ENCODE measurements at places on chromosomes 16 and 17. TPM values are rescaled to one million over a fixed set of nuclear protein-coding genes. Genes with fewer than 3 reads are reported as not detected.

- no peaks in the 10 kb centered on the region for H3K4me1 ChIP-seq
- H3K27ac ChIP-seq = no peak overlapping the region
- no peak for DNase-seq
- no peaks in the 10 kb centered on the region for H3K27me3 ChIP-seq
- no peak overlapping the region for H3K4me3 ChIP-seq
Observed at GRCh38 chr17:31175237-31175636, 80.5 kb downstream of the NF1 start.

DNA sequence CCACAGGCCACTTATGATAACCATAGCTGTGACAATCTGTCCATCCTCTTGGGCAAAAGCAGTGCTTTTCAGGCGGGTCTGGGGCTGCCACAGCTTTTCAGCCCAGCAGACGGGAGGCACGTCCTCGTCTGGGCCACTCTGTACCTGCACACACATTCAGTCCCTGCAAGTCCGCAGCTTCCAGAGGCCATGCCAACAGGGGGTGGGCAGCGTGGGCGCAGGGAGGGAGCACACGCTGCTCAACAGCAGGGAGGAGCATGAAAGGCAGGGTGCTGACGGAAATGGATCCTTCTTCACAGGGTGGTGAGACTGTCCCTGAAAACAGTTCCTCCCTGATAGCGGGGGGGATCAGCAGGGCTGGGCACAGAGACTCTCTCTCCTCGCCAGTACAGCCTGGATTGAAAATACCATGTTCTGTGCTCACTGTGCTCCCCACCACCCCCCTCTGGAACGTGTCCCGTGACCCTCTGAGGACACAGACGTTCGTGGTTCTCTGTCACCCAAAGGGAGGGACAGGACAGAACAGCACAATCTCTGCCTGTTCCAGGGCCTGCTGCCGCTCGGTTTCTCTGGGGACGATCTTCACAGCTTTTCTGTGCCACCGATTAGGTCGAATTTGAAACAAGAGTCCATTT lies 41.7 kb downstream of the PEMT start:
- no peaks in the 10 kb centered on the region for H3K27me3 ChIP-seq
- no peaks in the 10 kb centered on the region for H3K36me3 ChIP-seq
- no peak for DNase-seq
- H3K4me3 ChIP-seq = no peak overlapping the region
- H3K27ac ChIP-seq = no peak overlapping the region
- H3K4me1 ChIP-seq = no peaks in the 10 kb centered on the region

DNA sequence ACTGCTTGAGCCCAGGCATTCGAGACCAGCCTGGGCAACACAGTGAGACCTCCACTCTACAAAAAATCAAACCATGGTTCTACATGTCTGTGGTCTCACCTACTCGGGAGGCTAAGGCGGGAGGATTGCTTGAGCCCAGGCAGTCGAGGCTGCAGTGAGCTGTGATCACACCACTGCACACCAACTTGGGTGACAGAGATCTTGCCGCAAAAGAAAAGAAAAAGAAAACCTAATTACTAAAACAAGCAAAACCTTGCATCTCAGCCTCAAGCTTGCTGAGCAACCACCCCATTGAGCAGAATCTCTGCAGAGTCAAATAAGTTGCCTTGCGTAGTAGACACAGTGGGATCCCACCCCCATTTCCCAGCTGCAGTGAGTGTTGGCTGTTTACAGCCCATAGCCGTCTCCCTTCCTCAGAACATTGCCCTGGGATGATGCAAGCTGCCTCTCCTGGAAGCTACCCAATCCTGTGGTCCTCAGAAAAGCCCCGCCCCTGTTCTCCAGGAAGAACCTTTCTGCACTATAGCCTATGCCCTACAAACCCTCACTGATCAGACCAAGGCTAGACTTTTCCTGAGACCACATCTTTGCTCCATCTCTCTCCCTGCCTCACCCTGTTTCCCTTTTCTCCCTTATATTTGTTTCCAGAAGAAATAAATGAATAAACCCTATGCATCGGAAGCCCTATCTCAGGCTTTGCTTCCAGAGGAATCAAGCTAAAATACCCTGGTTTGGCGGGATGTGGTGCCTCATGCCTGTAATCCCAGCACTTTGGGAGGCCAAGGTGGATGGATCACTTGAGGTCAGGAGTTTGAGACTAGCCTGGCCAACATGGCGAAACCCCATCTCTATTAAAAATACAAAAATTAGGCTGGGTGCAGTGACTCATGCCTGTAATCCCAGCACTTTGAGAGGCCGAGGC lies 16.7 kb upstream of the ERN2 start:
- no peaks in the 10 kb centered on the region for H3K27me3 ChIP-seq
- no peaks in the 10 kb centered on the region for H3K4me1 ChIP-seq
- DNase-seq = peak; percentile 78
- H3K36me3 ChIP-seq = no peaks in the 10 kb centered on the region
- no peak overlapping the region for H3K4me3 ChIP-seq

DNA sequence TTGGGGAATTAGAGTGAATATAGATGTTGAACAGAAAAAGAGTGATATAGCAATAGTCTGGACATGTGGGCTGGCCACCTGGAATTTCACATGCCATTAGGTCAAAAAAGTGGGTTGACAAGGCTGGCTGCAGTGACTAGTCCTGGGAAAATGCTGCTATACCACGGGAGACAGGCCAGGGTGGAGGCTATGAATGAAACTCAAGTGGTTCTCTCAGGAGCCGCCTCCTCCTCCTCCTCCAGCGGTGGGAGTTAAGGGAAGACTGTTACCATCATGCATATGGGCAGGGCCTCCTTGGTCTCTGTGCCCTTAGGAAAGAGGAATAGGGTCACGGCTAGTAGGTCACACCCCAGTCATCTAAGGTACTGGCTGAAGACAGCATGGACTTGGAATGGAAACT lies 448.0 kb downstream of the SLC39A11 start:
- H3K4me1 ChIP-seq = no peaks in the 10 kb centered on the region
- H3K27me3 ChIP-seq = no peaks in the 10 kb centered on the region
- no peak overlapping the region for H3K27ac ChIP-seq
- H3K4me3 ChIP-seq = no peak overlapping the region
- no peaks in the 10 kb centered on the region for H3K36me3 ChIP-seq

GRCh38 chr17:62819511-62820221 lies 11.6 kb upstream of the MARCHF10 start:
- H3K4me3 ChIP-seq = no peak overlapping the region
- H3K36me3 ChIP-seq = no peaks in the 10 kb centered on the region
- H3K27me3 ChIP-seq = no peaks in the 10 kb centered on the region
- H3K27ac ChIP-seq = peak overlapping the region; percentile 92

PNPO gene
- total RNA-seq = 10.1 TPM

TEKT1 gene
- total RNA-seq = not detected

ABI3 gene
- total RNA-seq = 0.21 TPM

SMPD3 gene
- 0.07 TPM for total RNA-seq

DYNLRB2 gene
- 0.59 TPM for total RNA-seq

Measured in endodermal cell (in vitro differentiated cells).